ENCODE measurements at places on chromosomes 3 and 15.
A peak's percentile ranks its signal among the peaks of the same experiment; 100 is the strongest.

DNA sequence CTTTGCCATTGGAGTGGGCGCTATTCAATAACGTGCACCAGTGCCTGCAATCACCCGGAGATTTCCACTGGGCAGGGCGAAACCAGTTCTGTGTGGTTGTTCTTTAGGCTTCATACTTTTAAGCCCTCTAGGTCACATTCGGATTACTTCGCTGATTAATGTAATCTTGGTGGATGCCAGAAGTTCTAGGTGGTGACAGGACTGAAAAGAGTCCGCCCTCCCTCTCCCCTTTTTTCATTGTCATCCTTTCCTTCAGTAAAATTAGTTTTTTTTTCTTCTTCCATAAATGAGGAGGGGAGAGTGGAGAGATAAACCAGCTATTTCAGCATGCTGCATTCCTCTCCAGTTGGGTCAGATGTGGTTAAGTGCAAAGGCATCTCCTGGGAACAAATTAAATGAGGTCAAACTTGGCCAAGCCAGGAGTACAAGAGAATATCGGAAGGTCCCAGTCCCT is 2.3 kb upstream of the SLC2A2 start:
- DNase-seq = no peak

- DNase-seq = no peak
These were observed 17.9 kb upstream of the AVEN start for GRCh38 chr15:34056911-34057310.

DNA sequence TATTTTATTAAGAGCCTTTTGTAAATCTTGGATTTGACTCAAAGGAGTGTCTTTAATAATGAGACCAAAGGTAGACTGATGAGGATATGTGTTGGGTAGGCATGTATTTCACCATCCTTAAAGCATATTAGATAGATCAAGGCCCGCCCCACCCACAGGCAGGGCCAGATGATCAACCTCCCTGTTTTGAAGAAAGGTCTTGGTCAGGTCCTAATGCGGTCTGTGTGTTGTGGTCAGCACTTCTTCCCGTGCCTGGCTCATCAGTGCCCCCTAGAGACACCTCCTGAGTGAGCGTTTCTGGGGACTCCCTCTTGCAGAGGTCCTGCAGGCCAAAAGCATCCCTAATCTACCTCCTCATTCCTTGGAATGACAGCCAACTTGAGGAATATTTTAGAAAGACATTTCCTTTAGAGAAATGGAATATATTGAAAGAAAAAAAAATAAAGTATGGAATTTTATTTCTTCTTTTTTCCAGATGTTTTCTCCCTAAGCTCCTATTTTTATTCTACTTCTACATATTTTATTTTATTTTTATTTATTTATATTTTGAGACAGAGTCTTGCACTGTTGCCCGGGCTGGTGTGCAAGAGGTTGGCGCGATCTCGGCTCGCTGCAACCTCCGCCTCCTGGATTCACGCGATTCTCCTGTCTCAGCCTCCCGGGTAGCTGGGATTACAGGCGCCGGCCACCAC is 6.0 kb downstream of the TM4SF4 start:
- DNase-seq = peak; percentile 72

GRCh38 chr3:182605882-182606611 is 187.3 kb upstream of the ATP11B start:
- no peak for DNase-seq

- DNase-seq = no peak
These were observed 4.6 kb upstream of the DENND4A start for GRCh38 chr15:65796610-65797078.

DNA sequence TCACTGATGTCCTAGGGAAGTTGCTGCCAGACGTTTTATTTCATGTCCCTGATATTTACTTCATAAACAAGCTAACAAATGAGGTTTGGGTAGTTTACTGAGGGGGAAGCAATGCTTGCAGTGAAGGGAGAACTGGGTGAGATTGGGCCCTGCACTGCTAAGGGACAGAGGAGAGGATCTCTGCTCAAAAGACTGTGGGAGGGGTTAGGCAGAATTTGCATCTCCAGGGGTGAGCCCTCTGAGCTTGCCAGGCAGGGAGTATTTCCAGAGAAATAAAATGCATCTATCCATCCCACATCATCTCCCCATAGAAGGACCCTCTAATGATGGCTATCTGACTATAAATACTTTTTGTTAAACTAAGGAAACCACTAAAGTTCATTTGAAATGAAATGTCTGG is 215.6 kb downstream of the CBLB start:
- DNase-seq = no peak

GRCh38 chr15:92376109-92376508 is 17.6 kb upstream of the ST8SIA2 start:
- no peak for DNase-seq

- no peak for DNase-seq
These were observed 288.5 kb downstream of the XXYLT1 start for GRCh38 chr3:194982472-194982871.

- no peak for DNase-seq
These were observed 15.7 kb upstream of the RPLP1 start for GRCh38 chr15:69436951-69437350.

DNA sequence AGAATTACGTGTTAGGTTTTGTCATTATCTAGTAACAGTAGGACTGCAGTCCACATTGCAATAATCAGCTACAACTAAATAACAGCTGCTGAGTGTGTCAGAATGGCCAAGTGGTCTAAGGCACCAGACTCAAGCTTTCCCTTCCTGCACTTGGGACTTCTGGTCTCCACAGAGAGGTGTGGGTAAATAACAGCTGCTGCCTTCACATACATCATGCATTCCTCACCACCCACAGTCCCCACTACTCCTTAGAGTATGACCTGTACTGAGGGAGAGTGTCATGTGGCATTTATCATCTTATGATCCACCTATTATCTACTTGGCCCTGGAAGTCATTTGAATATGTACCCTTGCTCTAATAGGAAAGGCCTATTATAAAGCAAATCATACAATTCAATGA is 22.2 kb upstream of the ZMAT3 start:
- DNase-seq = no peak

DNA sequence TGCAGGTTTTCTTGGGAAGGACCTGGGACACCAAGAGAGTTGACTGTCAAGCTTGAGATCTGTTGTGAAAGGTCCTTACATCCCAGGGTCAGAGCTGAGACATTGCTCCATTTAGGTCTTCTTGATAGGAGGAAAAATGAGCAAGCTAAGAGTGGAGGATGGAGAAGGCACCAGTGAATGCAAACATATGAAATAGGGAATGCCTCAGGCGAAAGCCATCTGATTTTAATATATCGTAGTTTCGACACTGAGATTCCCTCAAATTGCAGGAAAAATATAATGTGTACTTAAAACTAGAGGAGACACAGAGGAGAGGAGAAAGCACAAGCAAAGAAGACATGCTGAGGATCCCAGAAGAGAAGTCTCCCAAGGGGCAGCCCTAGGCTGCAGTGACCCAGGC is 85.5 kb downstream of the TM4SF4 start:
- no peak for DNase-seq

GRCh38 chr15:67064607-67065530 is 533 bp upstream of the SMAD3 start:
- peak; percentile 43 for DNase-seq
